ENCODE measurements at places on chromosomes 6 and 20.

DNA sequence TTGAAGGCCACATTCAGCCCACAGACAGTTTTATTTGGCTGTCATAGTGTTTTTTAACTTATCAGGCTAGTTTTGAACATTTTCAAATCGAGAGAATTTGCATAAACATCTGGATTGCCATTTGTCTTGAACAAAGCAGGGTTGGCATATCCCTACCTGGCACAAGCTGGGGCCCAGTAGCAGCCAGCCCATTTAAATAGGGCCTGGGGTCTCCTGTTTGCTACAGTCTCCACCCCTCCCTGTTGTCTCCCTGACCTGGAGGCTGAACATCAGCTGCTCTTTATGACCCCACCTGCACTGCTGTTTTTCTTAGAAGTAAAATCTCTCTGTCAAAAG, 10.5 kb downstream of the BCAS4 start:
- no peak for DNase-seq

DNA sequence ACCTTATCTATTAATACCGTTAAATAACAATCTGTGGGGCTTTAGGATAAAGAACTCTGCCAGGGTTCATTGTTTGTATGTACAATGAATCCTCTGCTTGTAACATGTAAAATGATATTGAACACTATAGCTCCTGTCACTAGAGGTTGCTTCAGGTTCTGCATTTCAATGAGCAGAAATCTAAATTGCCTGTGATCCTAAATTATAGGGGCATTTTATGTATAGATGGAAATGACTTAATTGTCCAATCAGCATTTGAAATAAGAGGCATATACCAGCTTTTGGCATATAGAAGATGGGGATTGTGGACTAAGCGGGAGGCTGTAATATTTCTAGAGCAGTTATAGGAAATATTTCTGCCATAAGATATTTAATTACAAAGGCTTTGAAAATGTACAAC, 2.0 kb downstream of the NCOA3 start:
- no peak for DNase-seq

DNA sequence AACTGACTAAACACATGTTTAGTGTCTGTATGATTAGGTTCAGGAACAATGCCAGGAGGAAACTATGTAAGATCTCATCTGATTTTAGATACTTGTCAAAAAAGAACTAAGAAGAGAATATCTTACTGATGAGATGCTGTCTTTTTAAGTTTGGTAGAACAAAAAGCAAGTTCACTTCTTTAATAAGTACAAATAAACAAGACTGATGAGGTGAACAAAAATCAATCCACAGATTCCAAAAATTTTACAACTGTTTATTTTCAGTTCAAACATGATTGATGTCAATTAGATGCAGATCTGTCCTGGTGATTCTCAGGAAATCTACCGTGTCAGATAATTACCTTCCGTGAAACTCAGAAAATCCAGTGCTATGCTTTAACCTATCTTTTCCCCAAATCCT, 24.9 kb downstream of the EPHA7 start:
- no peak for DNase-seq

DNA sequence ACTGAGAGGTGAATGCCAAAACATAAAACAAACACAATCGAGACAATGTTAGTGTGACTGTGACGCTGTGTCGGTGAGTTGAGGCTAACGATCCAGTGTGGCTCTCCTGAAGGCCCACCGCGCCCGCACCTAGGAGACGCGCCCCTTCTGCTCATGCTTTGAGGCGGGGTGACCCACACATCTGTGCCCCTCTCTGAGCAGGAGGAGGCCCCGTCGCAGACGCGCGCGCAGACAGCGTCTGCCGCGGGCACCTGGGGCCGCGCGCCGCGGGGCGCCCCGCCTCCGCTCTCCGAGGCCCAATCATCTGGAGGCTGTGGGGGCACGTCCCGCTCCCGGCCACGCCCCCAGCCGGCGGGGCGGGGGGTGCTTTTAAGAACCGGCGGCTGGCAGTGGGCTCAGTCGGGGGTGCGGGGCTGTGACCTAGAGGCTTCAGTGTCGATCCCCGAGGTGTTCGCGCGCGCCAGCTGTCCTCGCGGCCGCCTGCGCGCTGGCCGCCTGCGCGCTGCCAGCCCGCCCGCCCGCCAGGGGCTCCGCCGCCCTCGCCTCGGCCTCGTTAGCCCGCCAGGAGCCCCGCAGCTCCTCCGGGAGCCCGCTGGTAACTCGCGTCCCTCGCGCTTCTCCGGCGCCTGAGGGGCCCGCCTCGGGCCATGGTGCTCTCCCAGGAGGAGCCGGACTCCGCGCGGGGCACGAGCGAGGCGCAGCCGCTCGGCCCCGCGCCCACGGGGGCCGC, at the start of gene SLC16A10:
Gene SLC16A10, plus strand, starts transcription at position 398 of the 730 bp plus-strand sequence. Its CDS starts 250 bp downstream, at position 648.
- DNase-seq: peak; percentile 82

DNA sequence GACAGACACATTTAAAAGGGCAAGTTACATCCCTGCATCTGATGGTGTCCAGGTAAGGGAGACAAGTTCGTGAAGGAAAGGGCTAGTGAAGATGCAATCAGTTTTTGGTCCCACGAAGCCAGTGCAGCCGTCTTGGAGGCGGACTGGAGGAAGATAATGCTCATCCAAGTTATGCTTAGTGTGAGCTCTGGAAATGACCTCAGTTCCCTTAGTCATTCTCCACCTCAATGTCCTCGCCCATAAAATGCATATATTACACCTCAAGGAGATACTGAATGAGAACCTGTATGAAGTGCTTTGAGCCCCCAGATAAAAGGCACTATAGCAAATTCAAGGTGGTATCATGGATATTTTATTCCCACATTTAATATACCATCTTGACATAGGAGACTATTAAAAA, 358.8 kb downstream of the ADGRB3 start:
- no peak for DNase-seq

DNA sequence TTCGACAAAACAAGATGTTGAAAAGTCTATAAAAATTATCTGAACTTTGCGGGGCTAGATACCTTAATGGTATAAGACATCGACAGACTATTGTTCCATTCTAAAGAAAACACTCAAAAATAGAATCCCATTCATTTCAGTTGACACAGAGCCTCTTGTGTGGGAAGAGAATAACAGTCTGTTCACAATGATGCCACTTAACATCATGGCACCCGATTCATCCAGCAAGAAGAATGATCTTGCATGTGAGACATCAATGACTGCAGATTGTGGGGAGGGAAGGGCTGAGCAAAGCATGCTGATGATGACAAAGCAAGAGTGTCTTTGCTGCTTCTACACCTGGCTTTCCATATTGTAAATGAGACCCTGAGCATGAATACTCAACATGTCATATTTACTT, 49.7 kb upstream of the ARMH2 start:
- DNase-seq: no peak

- no peak for DNase-seq
These were observed 259.0 kb downstream of the FOXC1 start for GRCh38 chr6:1868561-1869261.

DNA sequence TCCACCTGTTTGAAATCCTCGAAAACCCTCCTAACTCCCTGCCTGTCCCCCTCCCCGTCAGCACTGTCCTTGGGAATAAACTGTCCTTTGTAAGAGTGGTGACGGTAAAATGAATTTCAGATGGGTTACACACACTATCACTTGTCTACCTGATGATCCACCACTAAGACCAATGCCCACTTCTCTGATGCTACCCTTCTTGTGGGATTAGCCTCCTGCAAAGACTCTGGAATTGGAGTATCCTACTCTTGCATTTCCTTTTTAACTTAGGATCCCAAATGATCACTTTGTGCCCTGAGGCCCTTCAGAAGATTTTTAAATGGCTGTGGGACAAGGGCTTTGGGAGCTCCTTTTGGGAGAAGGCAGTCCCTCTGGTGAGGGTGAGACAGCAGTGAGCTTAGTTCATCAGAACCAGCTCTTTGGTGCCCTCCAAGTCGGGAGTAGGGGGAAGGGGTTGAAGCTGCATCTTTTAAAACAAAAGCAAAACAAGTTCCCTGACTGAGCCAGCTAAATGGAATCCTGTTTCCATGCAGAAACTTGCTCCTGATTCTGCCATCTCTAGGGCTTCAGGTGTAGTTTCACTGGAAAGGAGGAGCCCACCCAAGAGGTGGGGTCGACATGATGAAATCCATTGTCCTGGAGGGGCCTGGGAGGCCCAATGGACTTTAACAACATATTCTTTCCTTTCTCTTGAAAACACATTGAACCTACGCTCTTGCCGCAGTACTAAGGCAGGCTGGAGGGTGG, 86.5 kb downstream of the ASXL1 start:
- DNase-seq: no peak

- no peak for DNase-seq
These were observed 133.5 kb upstream of the TMEM170B start for GRCh38 chr6:11404081-11404480.

- no peak for DNase-seq
These were observed 350.7 kb downstream of the LAMA2 start for GRCh38 chr6:129233458-129234134.

- DNase-seq: no peak
These were observed 2.5 kb downstream of the TTPAL start for GRCh38 chr20:44478206-44478605.
